AG09309 (cell line): ENCODE measurements at places on chromosomes 16 and 17.

DNA sequence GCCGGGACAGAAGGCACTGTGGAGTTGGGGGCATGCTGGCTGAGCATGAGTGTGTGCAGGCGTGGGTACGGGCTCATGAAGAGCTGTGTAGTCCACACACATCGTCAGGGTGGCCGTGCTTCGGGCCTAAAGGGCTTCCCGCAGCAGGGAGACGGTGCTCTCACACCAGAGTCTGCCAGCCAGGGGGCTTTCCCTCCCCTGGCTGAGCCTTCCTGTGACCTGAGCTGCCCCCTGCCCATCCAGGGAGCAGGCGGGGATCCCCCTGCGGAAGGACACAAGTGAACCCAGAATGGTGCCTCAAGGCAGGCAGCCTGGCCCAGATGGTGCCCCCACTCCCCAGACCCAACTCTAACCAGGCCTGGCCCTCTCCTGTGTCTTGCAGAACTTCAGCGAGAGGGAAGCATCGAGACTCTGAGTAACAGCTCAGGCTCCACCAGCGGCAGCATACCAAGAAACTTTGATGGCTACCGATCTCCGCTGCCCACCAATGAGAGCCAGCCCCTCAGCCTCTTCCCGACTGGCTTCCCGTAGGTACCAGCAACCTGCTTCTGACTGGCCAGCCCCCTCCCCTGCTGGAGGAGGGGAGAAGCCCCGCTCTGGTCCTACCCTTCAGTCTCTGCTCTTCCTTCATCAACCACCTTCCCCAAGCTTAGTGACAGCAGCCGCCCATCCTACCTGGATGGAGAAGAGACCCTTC is 7.9 kb upstream of the TBX2 start:
- DNase-seq = no peak

DNA sequence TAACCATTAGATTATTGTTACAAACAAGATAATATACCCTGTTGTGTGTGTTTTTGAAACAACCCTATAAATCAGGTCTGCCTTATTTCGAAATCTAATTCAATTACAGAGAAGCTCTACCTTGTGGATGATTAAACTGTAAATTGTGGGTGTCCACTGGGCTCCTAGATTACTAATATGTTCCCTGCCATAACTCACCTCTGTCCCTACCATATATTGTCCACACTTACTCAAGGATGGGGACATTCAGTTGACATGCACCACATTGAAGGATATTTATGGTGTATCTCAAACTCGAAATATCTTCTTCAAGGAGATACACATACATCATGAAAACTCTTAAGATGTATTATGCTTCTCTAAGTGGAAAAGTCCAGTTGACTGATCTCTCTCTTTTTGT is 617.6 kb upstream of the EEF2KMT start:
- no peak for DNase-seq

GRCh38 chr16:69114346-69114975 is 9.0 kb downstream of the HAS3 start:
- no peak for DNase-seq

DNA sequence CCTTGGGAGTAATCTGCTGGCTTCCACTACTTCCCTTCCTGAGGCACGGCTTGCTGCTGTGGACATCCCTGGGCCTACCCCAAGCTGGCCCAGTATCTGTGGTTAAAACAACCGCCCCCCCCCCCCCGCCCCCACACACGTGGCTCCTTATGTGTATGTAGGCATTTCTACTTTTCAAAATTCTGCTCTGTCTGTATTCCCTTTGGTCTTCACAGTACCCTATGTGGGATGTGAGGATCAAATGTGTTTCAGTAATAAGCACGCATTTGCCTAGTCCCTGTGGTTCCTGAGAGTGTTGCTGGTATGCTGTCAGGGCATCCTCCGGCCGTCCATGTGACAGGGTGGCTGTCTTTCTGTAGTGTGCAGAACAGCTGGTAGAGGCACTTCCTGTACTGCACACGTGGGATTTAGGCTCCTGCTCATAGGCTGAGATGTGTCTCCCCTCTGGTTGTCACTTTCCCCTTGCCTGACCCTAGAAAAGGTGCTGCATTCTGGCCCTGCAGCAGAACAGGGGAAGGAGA is 2.2 kb downstream of the NT5M start:
- no peak for DNase-seq

DNA sequence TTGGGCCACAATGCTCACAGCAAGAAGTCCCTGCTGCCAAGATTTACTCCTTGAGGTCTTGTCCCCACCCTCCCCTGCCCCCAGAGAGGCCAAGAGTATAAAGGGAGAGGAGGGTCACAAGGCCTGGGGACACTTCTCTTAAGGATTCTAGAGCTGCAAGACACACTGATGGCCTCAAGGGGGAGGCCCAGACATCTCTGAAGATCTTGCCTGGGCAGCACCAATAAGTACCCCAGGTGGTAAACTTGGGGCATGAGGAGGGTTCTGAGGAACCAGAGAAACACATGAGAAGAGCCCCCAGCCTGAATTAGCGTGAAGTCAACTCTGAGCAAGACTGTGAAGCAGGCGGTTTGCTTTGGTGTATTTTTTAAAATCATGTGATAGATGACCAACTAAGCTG is 26.8 kb upstream of the MTMR4 start:
- DNase-seq = no peak

- DNase-seq = no peak
Measured at GRCh38 chr17:65638221-65638975, 77.0 kb upstream of the AXIN2 start.

- DNase-seq = peak; percentile 25
Measured at GRCh38 chr17:41919165-41919817, 540 bp upstream of the ACLY start.

- DNase-seq = no peak
Measured at GRCh38 chr16:89687092-89687940, 827 bp downstream of the CDK10 start.
